ENCODE measurements at places on chromosomes 16 and 17.

GRCh38 chr17:35766903-35767510 lies 6.3 kb downstream of the C17orf50 start:
- peak; percentile 24 for DNase-seq

GRCh38 chr16:56985288-56985961 lies 3.9 kb upstream of the NLRC5 start:
- DNase-seq, result no peak

DNA sequence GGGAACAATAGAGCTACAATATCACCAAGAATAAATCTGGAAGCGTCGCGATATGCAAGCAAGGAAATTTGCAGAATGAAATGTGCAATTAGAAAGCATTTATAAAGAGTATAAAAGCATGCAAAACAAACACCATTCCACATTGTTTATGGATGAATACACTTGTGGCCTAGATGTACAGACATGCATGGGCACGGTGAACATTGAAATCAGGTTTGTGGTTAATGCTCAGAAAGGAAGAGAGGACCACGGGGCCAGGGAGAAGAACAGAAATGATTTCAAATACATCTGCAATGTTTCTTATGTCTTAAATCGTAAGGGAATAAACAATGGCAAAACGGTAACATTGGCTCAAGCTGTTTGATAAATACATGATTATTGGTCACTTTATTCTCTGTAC lies 235.9 kb downstream of the FOXL1 start:
- no peak for DNase-seq

GRCh38 chr16:2858245-2859025 lies 465 bp upstream of the PRSS22 start:
- DNase-seq, result no peak

DNA sequence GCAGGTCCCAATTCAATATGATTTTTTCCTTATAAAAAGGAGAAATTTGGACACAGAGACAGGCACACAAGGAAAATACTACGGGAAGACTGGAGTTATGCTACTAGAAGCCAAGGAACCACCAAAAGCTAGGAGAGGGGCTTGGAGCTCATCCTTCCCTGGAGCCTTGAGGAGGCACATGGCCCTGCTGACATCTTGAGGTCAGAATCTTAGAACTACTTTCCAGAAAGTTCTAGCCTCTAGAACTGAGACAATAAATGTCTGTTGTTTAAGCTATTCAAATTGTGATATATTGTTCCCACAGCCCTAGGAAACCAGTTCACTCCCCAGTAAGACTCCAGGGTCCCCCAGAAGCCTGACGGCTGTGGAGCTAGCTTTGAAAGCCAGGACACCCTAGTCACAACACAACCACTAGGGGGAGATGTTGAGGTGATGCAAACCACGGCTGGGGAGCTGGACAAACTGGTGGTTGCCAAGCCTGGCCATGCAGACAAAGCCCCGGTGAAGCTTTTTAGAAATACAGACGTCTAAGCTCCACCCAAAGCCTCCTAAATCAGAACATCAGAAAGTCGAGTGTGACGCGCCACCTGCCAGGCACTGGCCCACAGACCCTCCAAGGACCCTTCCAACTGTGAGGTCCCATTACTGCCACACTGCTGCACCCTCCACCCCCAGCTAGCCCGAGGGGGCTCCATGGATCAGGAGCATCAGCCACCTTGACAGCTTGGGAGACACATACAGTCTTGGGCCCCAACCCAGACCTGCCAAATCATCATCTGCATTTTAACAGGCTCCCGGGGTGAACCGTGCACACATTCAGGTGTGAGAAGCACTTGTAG lies 106.4 kb downstream of the SLC39A11 start:
- DNase-seq, result no peak

GRCh38 chr17:3547628-3548027 lies 10.0 kb downstream of the TRPV3 start:
- DNase-seq, result no peak

DNA sequence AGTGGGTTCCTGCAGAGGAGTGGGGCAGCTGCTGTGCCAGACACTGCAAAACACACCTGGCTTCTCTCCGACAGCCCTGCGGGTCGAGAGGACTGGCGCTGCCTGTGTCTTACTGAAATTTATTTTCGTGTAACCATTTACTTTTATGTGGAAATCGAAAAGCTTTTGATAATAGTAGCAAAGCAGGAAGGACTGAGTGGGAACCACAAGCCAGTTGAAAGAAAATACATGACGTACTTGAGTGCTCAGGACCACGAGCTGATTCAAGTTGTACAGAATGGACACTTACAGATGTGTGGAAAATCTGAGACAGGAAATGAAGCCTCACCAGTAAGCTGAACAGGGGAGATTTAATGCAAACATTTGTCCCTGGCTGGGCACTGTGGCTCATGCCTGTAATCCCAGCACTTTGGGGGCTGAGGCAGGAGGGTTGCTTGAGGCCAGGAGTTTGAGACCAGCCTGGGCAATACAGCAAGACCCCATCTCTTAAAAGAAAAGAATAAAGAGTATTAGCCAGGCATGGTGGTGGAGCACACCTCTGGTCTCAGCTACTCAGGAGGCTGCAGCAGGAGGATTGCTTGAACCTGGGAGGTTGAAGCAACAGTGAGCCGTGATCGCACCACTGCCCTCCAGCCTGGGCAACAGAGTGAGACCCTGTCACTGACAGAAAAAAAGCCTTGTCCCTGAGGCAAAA lies 11.3 kb upstream of the RPL13 start:
- DNase-seq, result peak; percentile 60

GRCh38 chr17:21425736-21426135 lies 49.6 kb downstream of the KCNJ12 start:
- no peak for DNase-seq

- no peak for DNase-seq
These were observed 37.6 kb downstream of the CBFA2T3 start for GRCh38 chr16:88939245-88939971.

- DNase-seq, result no peak
These were observed 27.2 kb upstream of the TOB1 start for GRCh38 chr17:50893183-50893993.

DNA sequence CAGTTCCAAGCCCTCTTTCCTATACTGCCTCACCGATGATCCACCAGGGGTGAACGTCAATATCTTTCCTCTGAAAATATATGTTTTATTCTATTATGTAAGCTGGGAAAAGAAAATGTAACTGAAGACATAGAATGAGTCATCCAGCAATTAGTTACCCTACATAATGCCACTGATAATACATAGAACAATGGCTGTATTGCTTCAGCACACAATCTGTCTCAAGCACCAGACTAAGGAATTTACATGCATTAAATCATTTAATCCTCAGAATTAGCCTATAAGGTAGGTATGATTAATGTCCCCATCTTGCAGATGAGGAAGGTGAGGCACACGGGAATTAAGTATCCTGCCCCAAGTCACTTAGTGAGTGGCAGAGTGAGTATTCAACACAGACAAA lies 472.8 kb downstream of the TOX3 start:
- DNase-seq, result no peak

DNA sequence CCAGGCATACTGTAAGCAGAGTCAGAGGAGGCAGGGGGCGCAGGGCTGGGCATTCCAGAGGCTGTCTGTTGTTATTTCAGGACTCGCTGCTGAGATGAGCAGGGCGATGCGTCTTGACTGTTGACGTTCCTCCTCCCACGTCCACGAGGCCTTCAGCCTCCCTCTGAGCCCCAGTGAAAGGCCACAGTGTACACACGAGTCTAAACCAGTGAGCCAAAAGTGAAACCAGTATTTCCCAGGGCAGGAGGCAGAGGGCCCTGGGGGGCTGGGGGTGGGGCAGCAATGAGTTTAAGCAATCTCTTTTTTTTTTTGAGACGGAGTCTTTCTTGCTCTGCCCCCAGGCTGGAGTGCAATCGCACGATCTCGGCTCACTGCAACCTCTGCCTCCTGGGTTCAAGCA lies 21.5 kb downstream of the SMTNL2 start:
- DNase-seq, result no peak

DNA sequence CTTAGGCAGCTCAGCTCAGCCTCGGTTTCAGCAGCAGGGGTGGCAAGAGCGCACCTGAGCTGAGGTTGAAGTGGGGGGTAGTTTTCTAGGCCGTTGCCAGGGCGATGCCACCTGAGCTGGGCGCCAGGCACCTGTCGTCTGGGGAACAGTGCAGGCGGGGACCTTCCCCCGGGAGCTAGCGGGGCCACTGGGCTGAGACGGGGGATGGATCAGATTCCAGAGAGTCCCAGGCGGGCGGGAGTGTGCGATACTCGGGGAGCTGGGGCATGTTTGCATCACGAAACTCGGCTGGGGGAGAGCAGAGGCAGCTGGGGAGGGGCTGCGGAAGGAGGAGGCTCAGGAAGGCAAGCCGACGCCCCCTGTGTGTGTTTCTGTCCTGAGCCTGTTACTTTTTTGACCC lies 477 bp upstream of the CLDN9 start:
- DNase-seq, result no peak

- DNase-seq, result peak; percentile 31
These were observed 996 bp downstream of the SUMO2 start for GRCh38 chr17:75181608-75182318.

DNA sequence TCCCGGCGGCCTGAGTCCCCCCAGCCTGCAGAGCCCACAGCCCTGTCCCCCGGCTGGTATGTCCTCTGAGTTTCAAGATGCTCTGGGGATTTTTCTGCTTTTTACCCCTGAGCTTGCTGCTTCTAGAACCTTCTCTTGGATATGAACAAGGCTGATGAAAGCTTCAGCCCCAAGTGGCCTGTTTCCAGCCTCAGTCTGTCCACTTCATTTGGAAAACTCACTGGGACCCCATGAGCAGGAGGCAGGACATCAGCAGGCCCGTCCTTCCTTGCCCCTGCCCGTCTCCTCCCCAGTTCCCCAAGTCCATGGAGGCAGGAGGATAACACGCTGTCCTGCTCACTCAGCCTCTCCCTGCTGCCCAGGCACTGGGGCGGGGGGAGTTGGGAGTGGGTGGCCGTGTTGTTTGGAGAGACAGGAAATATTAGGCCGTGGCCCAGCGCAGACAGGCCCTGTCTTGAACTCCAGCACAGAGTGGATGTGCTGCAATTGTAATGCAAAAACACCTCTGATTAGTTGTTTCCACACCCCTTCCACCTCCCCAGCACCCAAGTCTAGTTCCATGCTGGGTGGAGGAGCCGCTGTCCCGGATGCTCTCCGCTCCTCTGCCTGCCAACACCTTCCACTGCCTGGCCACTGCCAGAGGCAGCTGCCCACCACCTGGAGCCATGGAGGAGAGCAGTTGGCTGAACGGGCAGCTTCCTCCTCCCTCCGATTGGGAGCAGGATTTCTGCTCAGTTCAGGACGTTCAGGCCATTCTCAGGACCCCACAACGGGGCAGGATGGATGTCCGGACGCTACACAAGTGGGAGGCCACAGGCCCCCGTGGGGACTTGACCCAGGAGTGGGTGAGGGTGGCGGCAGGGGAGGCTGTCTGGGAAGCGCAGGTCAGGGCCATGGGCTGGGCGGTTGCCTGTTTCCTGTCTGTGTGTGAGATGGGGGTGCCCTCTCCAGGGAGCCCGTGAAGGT lies 216.9 kb upstream of the GSE1 start:
- no peak for DNase-seq

DNA sequence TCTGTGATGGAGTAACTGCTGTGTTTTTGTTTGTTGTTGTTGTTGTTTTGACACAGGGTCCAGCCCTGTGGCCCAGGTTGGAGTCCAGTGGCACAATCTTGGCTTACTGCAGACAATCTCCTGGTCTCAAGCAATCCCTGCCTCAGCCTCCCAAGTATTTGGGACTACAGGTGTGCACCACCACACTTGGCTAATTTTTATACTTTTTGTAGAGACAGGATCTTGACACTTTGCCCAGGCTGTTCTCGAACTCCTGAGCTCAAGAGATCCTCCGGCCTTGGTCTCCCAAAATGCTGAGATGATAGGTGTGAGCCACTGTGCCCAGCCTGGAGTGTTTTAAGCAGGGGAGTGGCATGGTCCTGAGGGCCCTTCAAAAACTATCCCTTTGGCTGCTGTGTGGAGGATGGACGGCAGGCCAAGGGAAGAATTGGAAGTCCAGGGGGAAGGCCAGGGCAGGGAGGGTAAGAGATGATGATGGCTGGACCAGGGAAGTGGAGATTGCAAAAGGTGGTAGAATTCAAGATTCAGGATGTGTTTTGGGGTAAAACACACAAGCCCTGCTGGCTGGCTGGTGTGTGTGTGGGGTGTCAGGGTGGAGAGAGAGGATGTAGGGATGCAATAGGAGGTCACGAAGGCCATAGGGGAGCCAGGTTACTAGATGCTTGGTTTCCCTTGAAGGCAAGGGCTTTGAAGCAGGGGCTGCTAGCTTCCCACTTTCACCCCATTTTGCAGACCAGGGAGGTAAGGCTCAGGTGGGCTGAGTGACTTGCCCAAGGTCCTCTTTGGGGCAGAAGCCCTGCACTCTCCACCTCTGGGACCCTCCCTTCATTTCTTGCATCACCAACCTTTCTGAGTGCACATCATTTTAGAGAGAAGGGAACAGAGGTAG lies 18.8 kb upstream of the PLLP start:
- no peak for DNase-seq

GRCh38 chr16:30984669-30985400 lies at the start of gene HSD3B7:
Gene HSD3B7 (plus strand): TSS chr16:30985207. CDS start chr16:30985659, 452 bp downstream.
- DNase-seq, result peak; percentile 65

GRCh38 chr17:72614476-72614870 lies 478.0 kb downstream of the SLC39A11 start:
- no peak for DNase-seq

DNA sequence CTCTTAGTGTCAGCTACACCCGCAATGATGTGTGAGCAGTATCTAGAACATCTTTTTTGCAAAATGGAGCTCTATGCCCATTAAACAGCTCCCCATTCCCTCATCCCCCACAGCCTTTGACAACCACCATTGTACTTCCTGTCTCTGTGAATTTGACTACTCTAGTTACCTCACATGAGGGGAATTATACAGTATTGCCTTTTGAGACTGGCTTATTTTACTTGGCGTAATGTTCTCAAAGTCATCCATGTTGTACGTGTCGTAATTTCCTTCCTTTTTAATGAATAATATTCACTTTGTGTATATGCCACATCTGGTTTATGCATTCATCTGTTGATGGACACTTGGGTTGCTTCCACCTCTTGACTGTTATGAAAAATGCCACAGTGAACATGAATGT lies 23.2 kb upstream of the CCL22 start:
- no peak for DNase-seq

DNA sequence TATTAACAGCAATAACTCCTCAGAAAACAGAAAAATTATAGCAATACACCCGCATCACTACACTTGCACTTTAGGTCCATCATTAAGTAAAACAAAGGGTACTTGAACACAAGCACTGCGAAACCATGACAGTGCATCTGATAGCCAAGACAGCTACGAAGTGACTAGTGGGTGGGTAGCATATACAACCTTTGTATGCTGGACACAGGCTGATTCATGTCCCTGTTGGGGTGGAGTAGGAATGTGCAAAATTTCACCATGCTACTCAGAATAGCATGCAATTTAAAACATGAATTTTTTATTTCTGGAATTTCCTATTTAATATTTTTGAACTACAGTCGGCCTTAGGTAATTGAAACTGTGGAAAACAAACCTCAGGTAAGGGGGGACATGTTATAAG lies 2414.1 kb downstream of the TP53TG3F start:
- no peak for DNase-seq
